Upper lobe of left lung (tissue), 6 donors: ENCODE measurements at places on chromosomes 11 and 22. TPM values are rescaled to one million over a fixed set of nuclear protein-coding genes. Genes with fewer than 3 reads are reported as not detected.
A peak's percentile ranks its signal among the peaks of the same experiment; 100 is the strongest.

OR6T1 gene
- not detected for total RNA-seq

DNA sequence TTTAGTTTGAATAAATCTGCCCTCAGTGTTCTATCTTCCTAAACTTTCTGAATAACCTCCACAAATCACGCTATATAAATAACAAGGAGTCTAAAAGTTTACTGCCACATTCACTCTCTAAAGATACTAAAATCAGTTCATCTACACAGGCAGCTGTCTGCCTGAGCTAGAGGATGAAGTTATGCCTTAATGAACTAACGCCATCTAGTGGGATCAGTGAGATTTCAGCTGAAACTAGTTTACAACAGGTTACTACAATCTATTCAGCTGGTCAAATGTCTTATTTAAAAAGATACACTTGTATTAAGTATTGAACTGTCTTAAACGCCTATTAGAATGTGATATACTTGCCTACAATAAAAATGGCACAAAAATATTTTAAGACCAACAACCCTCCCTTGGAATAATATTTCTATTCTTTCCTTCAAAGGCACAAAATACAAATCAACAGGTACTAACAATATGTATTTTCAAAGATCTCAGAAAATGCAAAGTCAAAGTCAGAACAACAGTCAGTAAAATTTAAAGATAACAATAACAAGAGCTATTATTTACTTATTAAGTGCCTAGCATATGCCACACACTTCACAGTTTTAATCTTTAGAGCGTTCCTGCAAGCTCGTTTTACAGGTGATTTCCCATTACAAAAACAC lies 84.1 kb downstream of the LARGE2 start:
- H3K27me3 ChIP-seq = no peaks in the 10 kb centered on the region
- no peak for DNase-seq
- H3K36me3 ChIP-seq = no peaks in the 10 kb centered on the region

- no peak overlapping the region for H3K4me3 ChIP-seq
- DNase-seq = no peak
- H3K27me3 ChIP-seq = no peaks in the 10 kb centered on the region
- peaks cover 42% of the 10 kb centered on the region for H3K4me1 ChIP-seq
- H3K36me3 ChIP-seq = no peaks in the 10 kb centered on the region
Observed at GRCh38 chr11:13297308-13297916, 19.8 kb downstream of the BMAL1 start.

- DNase-seq = no peak
- H3K27me3 ChIP-seq = no peaks in the 10 kb centered on the region
- H3K36me3 ChIP-seq = no peaks in the 10 kb centered on the region
Observed at GRCh38 chr11:28017816-28018215, 90.1 kb downstream of the KIF18A start.

DNA sequence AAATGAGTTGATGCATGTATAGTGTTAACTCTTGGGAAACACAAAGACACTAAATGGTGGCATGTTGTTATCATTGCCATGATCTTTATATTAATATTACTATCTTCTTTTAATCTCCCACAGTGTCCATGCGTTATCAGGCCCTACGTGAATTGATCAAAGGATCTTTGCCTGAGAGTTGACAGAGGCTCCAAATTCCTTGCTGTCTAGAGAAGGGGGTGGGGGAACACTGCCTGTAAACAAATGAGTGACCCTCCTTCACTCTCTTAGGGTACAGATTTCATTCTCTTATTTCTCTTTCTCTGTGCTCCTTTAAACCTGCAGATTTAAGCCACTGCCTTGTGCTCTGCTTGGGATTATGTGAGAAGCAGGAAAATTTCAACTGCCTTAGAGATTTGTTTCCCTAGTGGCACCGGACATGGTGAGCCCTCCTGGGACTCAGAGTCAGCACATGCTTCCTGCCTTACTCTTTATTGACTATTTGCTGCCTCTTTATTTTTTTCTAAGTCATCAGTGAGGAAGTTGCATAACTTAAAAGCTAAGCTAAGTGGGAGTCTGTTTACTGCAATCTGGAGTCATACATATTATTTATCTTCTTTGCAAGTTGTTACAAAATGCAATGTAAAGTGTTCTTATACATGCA lies 122.9 kb downstream of the MAML2 start:
- no peaks in the 10 kb centered on the region for H3K27me3 ChIP-seq
- DNase-seq = peak; percentile 43
- H3K4me3 ChIP-seq = no peak overlapping the region
- peaks cover 58% of the 10 kb centered on the region for H3K4me1 ChIP-seq

CELSR1 gene
- 91.9 TPM for total RNA-seq

- peaks cover 98% of the 10 kb centered on the region for H3K4me1 ChIP-seq
- no peak for DNase-seq
- no peak overlapping the region for H3K4me3 ChIP-seq
- H3K27ac ChIP-seq = peak overlapping the region; percentile 47
- H3K27me3 ChIP-seq = no peaks in the 10 kb centered on the region
- H3K36me3 ChIP-seq = no peaks in the 10 kb centered on the region
Observed at GRCh38 chr11:35163209-35163608, 24.2 kb downstream of the CD44 start.

DNA sequence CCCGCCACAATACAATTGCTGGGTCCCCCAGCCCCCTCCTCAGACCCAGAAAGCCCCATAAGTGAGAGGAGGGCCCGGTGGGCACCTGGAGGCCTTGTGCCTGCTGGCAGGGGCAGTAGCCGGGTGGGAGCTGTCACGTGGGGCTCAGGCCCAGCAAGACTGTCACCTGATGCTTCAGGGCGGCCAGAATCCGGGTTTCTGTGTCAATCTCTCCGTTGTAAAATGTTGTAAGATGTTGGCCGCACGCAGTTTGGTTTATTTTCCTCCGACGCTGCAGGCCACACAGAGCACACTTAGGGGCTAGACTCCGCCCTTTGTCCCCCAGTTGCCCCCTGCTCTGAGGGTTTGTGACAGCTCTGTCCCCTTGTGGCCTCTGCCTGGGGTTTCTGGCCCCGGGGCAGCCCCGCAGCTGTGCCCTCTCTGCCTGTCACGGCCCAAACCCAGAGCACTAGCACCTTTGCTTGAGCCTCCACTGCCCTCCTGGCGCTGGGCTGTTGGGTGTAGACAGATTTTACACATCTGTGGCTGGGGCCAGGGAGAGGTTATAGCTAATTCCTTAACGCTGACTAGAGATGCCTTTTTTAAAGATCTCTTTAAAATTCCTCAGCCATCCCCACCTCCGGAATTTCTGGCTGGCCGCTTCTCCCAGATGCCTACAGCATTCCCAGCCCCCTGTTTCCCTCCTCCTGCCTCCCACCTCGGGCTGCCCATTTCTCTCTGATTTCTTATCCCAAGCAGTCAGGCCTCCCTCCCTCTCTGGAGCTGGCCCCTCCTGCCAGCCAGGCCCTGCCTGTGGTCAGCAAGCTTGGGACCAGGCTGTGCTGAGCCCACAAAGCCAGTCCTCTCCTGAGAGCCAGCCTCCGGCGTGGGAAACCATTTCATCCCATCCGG lies 3.2 kb upstream of the PRR5 start:
- peak; percentile 86 for DNase-seq
- H3K27ac ChIP-seq = peak overlapping the region; percentile 66
- H3K27me3 ChIP-seq = no peaks in the 10 kb centered on the region

DNA sequence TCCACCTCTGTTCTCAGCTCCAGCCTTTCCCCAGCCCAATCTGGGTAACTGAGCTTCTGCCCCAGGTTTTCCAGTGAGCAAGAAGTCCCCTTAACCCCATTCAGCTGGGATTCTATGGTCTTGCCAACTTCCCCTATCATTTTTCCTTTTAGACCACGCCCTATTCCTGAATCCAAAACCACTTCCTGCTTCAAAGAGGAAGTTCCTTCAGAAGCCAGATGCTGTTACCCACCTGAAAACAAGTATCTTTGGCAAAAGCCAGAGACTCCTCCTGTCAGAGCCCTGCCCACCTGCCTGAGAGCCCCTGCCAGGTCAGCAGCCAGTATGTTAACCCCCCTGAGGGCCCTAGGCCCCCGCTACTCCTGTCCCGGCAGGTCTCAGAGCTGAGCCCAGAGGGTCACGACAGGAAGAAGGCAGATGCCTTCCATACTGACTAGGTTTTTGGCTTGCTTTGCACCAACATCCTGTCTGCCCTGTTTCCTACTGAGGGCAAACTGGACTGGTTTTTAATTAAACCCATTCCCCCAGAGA lies 20.3 kb upstream of the MICAL2 start:
- peak overlapping the region; percentile 90 for H3K27ac ChIP-seq
- no peaks in the 10 kb centered on the region for H3K27me3 ChIP-seq
- no peaks in the 10 kb centered on the region for H3K36me3 ChIP-seq
- H3K4me3 ChIP-seq = no peak overlapping the region
